ENCODE measurements at places on chromosomes 6 and 20.

DNA sequence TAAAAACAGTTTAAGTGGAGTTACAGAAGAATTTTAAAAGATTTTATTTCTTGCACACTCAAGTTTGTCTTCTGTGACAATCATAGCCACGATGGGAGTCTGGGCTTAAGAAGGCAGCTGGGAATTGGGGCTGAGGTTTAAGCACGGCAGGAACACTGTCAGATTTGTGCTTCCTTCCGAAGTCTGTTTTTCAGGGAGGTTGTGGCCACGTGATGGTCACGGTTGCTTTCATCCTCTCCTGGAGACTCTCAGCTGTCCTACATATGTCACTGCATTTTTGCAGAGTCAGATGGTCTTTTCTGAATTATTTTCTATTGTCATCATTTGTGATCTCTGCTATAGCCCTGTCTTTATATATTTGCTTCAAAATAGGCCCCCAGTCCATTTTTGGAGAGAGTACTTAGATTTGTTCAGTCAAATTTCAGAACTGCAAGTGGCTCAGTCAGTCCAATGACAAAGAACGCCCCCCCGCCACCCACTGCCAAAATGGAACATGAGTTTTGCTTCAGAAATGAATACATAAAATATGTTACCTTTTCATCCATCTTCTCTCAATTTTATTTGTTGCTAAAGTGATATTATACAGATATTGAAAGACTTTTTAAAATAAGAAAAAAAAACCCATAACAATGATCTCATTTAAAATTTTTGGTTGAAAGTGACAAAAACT lies 111.8 kb upstream of the ZFP64 start:
- DNase-seq, result peak; percentile 53

GRCh38 chr6:141105481-141105880 lies 1027.2 kb upstream of the GJE1 start:
- peak; percentile 28 for DNase-seq

GRCh38 chr6:53412751-53413150 lies 64.0 kb upstream of the ELOVL5 start:
- no peak for DNase-seq

GRCh38 chr6:82437701-82438100 lies 74.1 kb downstream of the TPBG start:
- DNase-seq, result no peak

- DNase-seq, result no peak
Measured at GRCh38 chr6:150775415-150776203, 89.9 kb upstream of the MTHFD1L start.

DNA sequence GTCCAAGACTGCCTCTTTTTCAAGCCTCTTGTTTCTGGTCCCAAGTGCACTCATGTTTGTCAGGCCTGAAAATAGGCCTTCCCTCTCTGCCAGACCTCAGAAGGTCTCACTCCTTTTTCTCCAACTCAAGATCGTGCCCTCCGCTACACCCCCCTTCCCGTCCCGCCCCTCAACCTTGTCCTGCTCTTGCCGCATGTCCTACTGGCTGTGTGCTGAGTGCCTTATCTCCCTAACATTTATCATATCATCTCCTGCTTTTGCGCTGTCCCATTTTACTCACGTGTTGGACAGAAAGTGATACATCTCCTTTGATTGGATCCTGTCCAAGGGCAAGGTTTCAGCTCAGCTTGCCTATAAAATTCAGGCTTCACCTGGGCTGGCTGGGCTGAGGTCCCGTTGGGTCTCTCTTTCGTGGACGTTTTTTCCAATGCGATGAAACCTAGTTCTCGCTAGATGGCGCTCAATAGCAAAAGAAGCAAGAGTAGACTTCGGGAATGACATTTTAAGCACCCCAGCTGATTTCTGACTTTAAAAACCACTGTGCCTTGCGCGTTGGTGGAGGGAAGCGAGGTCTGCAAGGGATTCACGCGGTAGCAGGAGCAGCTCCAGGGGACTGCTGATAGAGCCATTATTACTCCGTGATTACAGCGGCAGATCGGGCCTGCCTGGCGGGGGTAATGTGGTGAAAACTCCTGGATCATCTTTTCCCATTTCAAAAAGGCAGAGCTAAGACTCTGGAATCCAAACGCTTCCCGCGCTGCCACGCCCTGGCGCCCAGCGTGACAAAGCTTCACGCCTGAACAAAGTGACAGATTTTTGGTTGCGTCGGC lies 137.6 kb downstream of the IMPG1 start:
- peak; percentile 80 for DNase-seq

DNA sequence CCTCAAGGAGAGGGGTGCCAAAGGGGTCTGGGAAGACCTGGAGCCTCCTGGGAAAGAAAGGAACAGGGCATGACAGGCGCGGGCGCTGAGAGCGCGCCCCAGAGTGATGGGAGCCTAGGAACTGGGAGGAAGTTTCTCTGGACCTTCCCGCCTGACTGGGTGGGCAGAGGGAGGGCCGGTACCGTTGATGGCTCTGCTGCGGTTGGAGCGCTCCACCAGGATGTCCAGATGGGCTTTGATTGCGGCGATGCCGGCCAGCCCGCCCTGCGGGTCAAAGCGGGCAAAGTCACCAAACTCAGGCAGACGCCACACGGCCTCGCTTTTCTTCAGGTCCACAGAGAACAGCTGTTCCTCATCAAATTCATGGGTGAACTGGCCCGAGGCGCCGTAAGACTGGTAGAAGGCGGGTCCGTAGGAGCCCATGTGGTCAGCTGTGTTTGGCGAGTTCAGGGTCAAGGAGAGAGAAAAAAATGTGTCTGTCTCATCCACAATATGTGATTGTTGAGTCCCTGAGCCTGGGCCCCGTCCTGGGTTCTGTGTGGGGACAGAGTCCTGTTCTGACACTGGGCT lies 1.5 kb downstream of the HLA-DOA start:
- no peak for DNase-seq

GRCh38 chr6:165662749-165663376 lies at the start of gene PDE10A:
Gene PDE10A, minus strand, starts transcription at chr6:165663241. Its CDS starts 430 bp downstream, at chr6:165662811.
- DNase-seq, result no peak

DNA sequence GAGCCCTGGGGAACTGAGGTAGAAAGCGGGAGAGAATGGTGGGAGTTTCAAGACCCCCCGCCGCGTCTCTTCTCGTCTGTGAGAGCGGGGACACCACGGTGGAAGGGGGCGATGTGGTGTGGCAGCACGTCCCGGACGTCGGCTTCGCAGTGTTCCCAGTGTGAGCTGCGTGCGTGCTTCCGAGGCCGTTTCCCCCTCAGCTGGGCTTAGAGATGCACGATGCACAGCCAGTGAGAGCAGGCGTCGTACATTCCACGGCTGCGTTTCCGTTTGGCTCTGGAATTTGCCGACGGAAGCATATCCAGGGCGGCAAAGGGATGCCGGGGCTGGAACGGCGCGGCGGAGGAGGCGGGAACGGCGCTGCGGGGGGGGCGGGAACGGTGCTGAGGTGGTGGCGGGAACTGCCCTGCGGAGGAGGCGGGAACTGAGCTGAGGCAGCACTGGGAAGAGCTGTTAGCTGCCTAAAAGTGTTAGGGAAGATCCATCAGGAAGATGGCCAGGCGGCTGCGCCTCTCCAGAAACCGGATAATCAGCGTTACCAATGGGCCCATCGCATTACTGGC lies 37.7 kb downstream of the KIF25 start:
- DNase-seq, result peak; percentile 28

GRCh38 chr6:153411070-153411648 lies 280.1 kb upstream of the RGS17 start:
- no peak for DNase-seq

DNA sequence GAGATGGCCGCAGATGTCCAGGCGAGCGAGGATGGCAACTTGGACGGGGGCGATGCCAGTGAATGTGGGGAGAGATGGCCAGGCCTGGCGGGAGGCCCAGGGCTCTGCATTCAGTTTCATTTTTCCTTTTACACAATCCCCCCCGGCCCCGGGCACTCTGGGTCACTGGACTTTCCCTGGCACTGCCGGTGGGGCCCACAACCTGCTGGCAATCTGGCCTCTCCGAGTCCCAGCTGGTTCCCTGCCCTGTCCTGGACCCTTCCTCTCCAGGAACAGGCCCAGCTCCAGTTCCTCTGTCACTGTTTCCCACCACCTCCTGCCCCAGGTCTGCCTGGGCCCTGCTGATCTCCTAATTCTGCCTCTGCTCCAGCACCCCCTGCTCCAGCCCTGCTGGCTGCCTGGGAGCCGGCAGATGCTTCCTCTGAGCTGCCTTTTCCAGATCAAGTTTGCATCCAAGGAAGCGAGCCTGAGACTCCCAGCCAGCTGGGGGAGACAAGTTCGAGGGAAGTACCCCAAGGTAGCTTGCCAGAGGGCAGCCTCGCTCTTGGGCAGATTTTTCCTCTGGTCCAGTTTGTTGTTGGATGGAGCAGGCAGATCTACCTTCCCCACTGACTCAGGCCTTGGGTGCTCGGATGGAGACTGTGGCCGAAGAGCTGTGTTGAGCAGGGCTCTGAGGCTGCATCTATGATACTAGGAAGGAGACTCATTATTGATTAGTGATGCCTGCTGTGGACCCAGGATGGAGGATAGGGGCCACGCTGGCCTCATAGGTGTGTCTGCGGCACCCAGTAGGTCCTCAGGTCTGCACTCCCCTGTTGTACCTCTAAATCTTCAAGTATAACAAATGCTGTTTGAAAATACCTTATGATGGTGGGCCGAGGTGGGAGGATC lies 83.2 kb downstream of the CEBPB start:
- peak; percentile 13 for DNase-seq

DNA sequence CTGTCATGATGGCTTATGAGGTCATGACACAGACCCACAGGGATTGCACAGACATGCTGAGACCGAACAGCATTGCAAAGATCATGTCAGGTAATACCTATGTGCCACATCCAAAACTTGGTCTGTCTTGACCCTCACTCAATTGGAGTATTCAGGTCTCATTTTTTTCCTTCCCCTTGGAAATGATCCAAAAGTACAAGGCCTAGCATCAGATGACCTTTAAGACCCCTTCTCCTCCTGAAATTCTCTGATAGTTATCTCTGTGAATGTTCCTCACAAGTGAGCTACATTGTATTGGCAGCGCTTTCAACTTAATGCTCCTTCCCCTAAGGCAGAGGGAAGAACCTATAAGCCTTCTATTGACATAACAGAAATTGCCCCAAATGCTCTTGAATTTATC lies 507.4 kb upstream of the JARID2 start:
- DNase-seq, result no peak

DNA sequence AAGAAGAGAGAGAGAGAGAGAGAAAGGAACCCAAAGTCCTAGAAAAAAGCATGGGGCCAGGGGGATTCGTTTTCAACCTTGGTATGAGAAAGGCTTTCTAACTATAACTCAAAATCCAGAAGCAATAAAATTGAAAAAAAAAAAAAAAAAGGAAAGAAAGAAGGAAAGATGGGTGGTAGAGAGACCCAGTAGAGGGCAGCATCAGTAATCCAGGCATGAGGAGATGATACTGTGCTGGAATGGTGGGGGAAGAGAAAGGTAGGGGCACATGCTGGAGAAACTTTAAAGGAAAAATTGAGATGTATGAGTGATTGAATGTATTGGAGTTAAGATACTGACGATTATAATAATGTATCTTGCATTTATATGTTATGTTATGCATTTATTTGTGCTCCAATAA lies 1040.7 kb upstream of the FLRT3 start:
- no peak for DNase-seq

DNA sequence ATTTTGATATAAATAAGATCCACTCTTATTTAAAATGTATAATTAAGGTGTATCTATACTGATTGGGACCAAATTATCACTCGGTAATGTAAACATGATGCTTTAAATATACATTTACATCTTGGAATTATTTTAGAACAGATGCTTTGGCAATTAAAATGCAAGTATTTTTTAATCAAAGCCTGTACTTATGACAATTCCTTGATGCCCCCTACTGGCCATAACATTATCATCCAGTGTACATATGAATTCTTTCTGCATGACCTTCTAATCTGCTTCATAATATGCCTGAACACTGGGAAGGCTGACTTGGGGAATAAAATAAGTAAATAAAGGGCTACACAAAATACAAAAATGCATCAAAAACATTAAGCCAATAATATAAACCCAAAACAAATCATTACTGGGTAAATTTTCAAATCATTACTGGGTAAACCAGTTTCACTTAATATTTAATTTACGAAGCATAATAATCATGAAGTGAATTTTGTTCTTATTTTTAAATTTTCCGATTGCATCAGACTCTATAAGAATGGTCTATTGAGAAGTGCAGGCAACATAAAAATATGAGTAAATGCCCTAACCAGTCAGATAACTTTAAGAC lies 65.1 kb downstream of the CGA start:
- DNase-seq, result peak; percentile 80

- DNase-seq, result no peak
Measured at GRCh38 chr20:402496-402885, 5.6 kb upstream of the RBCK1 start.

DNA sequence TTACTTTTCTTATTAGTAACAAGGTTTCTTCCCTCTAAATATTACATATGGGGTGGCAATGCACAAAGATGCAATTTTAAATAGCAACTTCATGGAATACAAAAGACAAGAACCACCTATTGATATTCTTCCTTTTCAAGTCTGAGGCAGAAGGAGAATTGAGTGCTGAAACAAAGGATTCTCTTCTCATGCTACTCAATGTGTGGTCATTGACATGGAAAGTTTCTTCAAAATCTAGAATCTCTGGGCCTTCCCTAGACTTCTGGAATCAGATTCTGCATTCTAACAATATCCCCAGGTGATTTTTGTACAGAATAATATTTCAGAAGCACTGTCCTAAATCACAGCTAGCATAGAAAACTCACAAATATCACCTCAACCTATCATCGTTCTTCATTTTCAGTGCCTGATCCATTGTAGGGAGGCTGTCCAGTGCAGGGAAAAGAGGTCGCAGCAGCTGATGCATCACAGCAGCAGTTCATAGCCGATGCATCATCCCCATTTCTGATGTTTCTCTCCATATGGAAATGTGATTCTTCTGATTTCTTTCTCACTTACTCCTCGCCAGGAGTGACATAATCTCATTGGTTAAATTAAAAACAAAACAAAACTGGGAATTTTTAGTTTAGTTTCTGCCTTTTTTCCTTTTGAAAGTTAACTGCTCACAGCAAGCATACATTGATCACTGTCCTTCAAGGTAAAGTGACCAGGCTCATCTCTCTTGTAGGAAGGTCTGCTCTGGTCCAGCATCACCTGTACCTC lies 139.5 kb upstream of the FAM83B start:
- DNase-seq, result no peak

- no peak for DNase-seq
Measured at GRCh38 chr20:59013031-59013951, 5.9 kb upstream of the TUBB1 start.

GRCh38 chr6:63272397-63272796 lies 47.4 kb downstream of the LGSN start:
- DNase-seq, result peak; percentile 8

GRCh38 chr20:59866338-59866737 lies 67.1 kb downstream of the SYCP2 start:
- no peak for DNase-seq

- no peak for DNase-seq
Measured at GRCh38 chr6:135521431-135521830, 23.9 kb upstream of the AHI1 start.

- no peak for DNase-seq
Measured at GRCh38 chr6:31826793-31827285, 699 bp upstream of the HSPA1B start.
